ENCODE measurements at places on chromosomes 12 and 14.

DNA sequence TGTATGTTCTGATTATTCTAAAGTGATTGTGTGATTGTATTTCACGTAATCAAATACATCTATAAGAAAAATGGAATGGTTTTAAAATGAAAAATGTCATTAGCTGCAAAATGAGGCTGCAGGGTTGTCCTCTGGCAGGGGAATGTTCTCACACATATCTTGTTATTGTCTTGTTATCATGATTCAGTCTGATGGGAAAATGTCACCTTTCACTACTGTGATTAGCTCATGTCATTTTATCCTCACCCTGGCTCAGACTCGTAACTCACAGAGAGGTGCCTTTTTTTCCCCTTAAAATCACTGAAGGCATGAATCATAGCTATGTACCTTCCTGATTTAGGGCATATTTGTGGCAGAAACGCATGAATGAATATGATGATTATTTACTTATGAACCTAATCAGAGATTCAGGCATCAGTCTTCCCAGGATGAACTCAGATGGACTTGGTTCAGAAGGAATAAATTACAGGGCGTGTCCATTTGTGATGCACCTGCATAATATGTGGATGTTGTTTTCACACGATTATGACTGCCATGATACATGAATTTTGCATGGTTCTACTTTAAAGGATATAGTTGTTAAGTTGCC is 1339.2 kb downstream of the AACS start:
- no peak for DNase-seq

- no peak for DNase-seq
Observed at GRCh38 chr12:123815968-123816367, 53.9 kb downstream of the DNAH10 start.

- DNase-seq = no peak
Observed at GRCh38 chr12:94793191-94793595, 142.8 kb upstream of the TMCC3 start.

GRCh38 chr12:41979574-41979973 is 165.1 kb downstream of the GXYLT1 start:
- DNase-seq = no peak

DNA sequence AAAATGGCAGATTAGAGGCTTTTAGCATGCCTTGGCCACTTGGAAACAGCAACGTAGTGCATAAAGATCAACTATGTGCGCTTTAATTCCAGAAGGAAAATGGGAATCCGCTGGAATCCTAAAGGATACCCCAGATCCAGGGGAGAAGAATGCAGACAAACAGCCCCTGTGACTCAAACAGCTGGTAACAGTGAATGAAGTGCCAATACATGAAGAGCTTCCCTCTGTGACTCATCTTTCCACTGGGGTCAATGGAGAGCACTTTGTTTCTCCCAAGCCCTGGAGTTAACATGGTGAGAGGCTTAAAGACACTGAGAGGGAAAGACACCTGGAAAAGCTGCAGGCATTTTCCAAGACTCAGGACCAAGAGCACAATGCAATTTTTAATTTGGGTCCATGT is 263.1 kb downstream of the CEP128 start:
- DNase-seq = no peak

GRCh38 chr12:55933169-55933798 is 2.3 kb downstream of the DGKA start:
- no peak for DNase-seq

DNA sequence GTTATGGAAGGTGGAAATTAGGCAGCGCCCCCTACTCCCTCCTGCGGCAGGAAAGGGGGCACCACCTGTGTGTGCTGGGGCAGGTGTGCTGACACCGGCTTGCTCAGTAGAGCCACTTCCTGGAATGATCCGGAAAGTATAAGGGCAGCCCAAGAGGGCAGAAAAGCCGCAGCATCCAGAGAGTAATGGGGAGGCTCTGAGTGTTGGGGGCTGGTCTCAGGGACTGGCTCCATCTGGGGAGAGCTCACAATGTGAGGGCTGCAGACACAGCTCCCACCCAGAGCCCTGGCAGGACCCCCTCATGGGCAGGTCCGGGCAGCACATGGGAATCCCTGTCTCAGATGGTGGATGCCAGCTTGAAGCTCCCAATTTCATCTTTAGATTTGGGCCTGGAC is 187.6 kb upstream of the C14orf180 start:
- DNase-seq = no peak

- DNase-seq = no peak
Observed at GRCh38 chr12:46160981-46161690, 107.7 kb downstream of the SLC38A1 start.

GRCh38 chr14:68377459-68377858 is 415.4 kb downstream of the ZFP36L1 start:
- DNase-seq = no peak

- no peak for DNase-seq
Observed at GRCh38 chr14:93955850-93956481, 20.4 kb downstream of the ASB2 start.

DNA sequence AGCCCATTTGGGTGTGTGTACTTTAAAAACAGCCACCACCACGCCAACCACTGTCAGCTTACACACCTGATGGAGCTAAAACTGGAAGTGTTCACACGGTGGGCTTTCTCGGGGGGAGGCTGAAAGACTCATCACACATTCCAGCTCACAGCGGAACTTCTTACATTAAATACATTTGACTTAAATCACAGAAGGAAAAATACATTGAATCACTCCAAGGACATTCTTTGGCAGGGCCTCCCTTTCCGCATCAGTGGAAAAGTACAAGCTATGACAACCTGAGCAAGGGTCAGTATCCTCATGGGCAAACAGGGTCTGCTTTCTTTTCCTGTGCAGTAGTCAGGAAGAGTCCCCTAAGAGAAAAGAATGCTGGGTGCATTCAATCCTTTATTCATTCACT is 31.0 kb upstream of the TC2N start:
- DNase-seq = no peak

- no peak for DNase-seq
Observed at GRCh38 chr12:22536971-22537544, 7.3 kb downstream of the C2CD5 start.

DNA sequence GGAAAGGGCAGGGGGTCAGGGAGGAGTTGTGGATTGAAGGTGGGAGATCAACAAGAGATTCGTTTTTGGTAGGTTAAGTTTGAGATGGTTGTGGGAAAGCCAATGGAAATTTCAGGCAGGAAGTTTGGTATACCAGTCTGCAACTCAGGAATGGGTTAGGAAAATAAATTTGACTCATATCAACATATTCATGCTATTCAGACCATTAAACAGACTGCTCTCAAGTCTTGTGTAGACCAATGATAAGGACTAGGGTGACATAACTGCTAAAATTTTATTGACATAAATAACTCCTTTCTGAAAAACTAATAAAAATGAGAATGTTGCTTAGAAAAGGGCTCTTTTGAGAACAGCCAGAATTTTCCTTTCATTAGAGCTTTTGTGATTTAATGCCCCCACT is 60.0 kb downstream of the PLEKHA5 start:
- DNase-seq = peak; percentile 73

DNA sequence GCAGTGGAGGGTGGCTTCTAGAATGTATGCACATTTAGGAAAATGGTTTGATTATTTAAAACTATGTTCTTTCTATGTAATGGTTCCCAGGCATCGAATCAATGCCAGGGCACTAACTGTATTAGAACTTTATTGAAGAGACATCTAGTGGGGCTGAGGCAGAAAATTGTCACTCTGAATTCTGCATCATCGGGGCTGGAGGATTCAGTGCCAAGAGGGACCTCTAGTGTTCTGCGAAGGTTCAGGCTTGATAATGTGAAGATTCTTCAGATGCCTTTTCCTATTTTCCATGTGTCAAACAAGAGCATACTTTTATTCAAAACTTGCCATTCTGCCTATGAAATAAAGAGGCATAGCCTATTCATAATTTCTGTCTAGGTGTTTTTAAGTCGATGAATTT is 146.3 kb downstream of the CAND1 start:
- peak; percentile 66 for DNase-seq

DNA sequence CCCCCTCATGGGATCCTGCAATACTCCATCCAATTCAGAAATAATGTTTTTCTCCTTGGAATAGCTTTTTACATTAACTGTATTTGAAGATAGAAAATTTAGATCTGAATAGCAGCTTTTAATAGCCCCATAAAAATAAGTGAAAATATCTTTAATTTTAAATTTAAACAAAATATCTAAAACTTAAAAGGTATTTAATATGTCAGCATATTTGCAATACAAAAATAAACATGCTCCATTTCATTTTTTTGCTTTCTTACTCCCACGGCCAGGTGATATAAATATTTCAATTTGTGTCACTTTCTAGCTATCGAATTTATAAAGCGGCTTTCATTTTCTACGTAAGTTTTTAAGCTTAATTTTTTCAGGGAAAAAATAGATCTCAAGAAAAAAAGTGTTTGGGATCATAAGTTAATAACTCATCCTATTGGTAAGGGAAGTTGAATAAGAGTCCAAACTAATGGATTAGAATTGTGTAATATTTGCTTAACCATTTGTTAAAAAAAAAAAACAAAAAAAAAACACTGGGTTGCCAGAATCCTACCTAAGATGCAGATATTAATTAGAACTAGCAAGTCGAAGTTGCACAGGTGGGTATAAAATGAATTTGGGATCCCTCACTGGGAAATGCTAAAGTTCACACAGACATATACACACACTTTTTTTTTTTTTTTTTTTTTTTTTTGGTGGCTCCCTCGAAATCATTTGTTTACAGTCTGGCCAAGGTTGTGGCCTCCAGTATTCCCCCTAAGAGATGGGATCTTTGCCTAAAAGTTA is 47.6 kb downstream of the PPP2R5C start:
- no peak for DNase-seq

GRCh38 chr14:100678469-100678828 is 48.2 kb upstream of the DLK1 start:
- DNase-seq = peak; percentile 85

- DNase-seq = peak; percentile 37
Observed at GRCh38 chr12:119178544-119179334, at the start of gene HSPB8. HSPB8 (plus strand) TSS chr12:119178931; CDS start chr12:119179313, 382 bp downstream.

- DNase-seq = no peak
Observed at GRCh38 chr12:42961395-42961794, 371.8 kb upstream of the PRICKLE1 start.

DNA sequence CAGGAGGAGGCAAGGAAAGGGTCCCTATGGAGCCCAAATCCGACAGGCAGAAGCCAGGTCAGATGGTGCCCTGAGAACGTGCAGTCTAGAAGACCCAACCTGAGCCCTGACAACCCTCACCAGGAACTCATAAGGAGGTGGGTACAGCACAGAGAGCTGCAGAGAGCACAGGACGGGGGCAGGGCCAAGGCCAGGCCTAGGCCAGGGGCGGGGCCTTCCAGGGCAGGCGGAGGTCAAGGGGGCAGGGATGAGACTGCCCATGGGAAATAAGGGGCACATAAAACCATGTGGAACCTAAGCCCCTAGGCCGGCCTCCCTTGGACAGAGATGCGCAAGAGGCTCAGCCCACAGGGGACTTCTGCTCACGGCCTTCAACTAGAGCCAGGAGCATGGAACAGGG is 45.1 kb downstream of the SSH1 start:
- DNase-seq = no peak

- DNase-seq = no peak
Observed at GRCh38 chr12:2688381-2688931, 106.3 kb upstream of the FKBP4 start.

GRCh38 chr12:112172556-112173324 is 47.4 kb downstream of the TRAFD1 start:
- no peak for DNase-seq

GRCh38 chr14:66746316-66747006 is 238.5 kb downstream of the GPHN start:
- DNase-seq = no peak

GRCh38 chr14:87712396-87713090 is 280.4 kb downstream of the GALC start:
- DNase-seq = peak; percentile 43

GRCh38 chr14:57747036-57747435 is 118.9 kb downstream of the SLC35F4 start:
- no peak for DNase-seq

DNA sequence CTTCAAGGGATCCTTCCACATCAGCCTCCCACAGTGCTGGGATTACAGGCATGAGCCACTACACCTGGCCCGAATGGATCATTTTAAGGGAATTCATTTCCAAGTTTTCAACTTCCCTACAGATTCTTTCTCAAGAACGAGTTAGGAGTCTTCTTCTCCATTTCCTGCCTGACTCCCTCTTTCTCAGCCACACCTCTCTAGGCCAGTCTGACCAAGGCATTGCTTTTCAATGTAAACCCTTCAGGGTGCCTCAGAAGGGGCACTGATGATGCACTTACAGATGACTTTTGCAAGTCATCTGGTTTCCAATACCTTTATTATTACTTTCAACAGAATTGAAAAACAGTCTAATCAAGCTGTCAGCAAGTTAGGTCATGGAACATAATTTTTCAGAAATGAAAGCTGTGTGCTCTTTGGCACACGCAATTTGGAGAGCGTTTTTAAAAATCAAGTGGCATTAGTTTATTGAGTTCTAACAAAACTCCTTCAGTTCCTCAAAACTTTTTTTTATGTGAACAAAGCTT is 47.2 kb downstream of the SVOP start:
- DNase-seq = no peak

DNA sequence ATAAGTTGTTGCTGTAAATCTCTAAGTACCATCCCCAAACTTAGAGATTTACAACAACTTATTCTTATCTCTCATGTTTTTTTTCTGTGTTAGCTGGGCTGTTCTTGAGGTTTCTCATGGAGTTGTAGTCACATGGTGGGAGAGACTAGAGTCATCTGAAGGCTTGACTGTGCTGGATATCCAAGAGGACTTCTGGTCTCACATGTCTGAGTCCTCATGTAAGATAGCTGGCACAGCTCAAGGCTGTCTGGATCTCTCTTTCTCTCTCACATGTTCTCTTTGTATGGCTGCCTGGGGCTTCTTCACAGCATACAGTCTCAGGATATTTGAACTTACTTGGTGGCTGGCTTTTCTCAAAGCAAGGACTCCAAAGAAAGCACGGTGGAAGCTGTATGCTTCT is 63.8 kb downstream of the DACT1 start:
- no peak for DNase-seq

DNA sequence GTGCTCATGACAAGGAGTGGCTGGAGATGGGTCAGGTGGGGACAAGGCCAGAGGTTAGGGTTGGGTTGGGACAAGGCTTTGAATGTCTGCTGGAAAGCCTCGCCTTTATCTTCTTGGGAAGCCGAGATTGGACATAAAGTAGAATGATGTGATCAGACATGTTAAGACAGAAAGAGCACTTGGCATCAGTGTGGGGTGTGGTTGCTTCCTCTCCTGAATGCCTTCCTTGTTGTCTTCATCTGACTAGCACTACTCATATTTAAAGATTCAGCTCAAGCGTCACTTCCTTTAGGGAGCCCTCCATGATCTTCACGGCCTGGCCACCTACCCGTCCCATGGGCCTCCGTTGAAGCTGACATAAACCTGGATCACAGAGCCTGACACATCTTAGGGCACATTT is 14.8 kb upstream of the C12orf75 start:
- DNase-seq = no peak

DNA sequence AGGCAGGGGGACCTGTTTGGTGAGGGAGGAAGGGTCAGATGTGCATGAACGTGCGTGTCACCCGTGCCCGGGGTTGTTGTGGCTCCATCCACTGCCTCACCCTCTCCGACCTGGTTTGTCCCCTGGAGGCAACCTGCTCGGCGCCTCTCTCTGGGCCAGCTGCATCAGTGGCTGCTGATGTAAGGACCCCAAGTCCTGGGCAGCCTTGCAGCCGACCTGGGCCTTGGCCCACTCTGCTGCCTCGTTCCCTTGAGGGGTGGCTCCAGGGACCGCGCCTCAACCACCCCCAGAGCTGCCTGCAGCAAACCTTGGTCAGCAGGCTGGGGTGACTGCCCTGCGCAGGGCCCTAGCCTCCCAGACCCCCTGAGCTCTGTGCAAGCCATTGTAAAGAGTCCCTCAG is 351.7 kb downstream of the TMEM121 start:
- no peak for DNase-seq

- DNase-seq = no peak
Observed at GRCh38 chr12:53551889-53552291, 44.6 kb upstream of the NPFF start.

GRCh38 chr12:108117163-108117849 is 11.8 kb upstream of the WSCD2 start:
- DNase-seq = no peak

Data from skin of body (tissue), 3 donors.